ENCODE measurements at places on chromosomes 16 and 17.

DNA sequence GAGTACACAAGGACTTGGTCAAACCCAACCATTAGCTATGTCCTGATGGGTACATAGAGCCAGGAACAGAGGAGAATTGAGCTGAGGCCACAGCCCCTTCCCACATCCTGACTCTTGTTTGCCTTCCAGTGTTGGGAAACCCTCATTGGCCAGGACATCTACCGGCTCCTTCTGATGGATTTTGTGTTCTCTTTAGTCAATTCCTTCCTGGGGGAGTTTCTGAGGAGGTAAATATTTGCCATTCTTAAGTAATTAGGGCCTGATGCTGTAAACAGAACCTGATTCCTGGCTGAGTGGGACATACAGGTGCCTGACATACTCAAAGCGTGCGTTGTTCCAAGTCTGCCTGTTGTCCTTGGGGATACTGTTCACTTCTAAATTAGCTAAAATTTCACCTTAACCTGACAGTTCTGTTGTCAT lies 42.6 kb downstream of the GDE1 start:
- no peak for DNase-seq

- no peak for DNase-seq
Observed at GRCh38 chr17:17500999-17501605, 4.9 kb upstream of the RASD1 start.

GRCh38 chr16:67528870-67529581 lies 397 bp downstream of the RIPOR1 start:
- no peak for DNase-seq

DNA sequence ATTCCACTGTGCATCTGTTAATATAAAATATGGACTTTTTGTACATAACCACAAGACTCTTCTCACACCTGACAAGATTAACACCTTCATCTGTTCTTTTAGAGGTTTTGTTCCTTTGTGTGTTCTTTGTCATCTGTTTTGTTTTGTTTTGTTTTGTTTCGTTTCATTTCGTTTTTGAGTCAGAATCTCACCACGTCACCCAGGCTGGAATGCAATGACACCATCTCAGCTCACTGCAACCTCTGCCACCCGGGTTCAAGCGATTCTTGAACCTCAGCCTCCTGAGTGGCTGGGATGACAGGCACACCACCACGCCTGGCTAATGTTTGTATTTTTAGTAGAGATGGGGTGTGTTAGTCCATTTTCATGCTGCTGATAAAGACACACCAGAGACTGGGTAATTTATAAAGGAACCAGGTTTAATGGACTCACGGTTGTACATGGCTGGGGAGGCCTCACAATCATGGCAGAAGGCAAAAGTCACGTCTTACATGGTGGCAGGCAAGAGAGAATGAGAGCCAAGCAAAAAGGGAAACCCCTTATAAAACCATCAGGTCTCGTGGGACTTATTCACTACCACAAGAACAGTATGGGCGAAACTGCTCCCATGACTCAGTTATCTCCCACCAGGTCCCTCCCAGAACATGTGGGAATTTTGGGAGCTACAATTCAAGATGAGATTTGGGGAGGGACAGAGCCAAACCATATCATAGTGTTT lies 22.3 kb downstream of the C16orf90 start:
- DNase-seq = no peak

- no peak for DNase-seq
Observed at GRCh38 chr17:59370593-59371299, 39.3 kb downstream of the YPEL2 start.

DNA sequence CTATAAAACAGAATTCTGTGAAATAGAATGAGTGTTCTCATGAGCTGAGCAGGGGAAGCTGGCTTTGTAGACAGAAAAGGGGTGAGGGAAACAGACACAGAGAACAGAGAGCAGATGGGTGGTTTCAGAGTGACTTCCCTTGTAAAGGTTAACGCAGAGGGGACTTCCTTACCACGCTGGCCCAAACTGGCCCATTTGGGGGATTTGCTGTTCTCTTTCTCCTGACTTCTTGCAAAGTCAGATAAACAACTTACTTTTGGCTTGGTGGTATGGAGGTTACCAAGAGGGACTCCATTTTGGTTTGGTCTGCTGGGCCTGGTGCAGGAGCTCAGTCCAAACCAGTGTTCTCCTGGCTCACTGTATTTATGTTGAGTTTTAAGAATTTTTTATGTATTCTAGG lies 48.4 kb downstream of the SEC14L1 start:
- DNase-seq = no peak

GRCh38 chr17:28988475-28988874 lies 17.4 kb downstream of the SEZ6 start:
- no peak for DNase-seq

GRCh38 chr17:29125651-29126050 lies 54.5 kb downstream of the MYO18A start:
- DNase-seq = no peak

- DNase-seq = no peak
Observed at GRCh38 chr16:68607443-68607842, 37.7 kb upstream of the CDH3 start.

GRCh38 chr16:82329504-82330192 lies 159.6 kb upstream of the MPHOSPH6 start:
- DNase-seq = no peak

- no peak for DNase-seq
Observed at GRCh38 chr17:48510761-48511604, 19.8 kb downstream of the HOXB1 start.

GRCh38 chr16:65641049-65641761 lies 519.3 kb upstream of the CDH11 start:
- no peak for DNase-seq

- DNase-seq = no peak
Observed at GRCh38 chr16:31022544-31023251, 10.7 kb upstream of the STX4 start.

GRCh38 chr17:16938496-16939207 lies 33.3 kb downstream of the TNFRSF13B start:
- no peak for DNase-seq

GRCh38 chr17:60435244-60436167 lies 13.2 kb downstream of the CHCT1 start:
- DNase-seq = no peak

DNA sequence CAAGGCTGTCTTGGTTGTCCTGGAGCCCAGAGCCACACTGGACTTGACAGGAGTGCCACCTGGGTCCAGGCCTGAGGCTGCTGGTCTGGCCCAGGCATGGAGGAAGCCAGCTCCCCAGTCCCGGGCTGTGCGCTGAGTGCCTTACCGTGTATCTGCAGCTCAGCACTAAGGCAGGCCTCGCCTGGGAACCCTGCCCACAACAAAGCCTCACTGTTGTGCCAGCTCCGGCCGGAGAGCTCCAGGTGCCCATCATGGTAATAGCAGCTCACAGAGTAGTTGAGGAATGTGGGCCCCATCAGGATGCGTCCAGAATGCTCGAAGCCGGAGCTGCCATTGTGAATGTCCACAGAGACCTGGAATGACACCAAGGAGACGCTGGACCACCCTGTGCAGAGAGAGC lies 72.2 kb downstream of the RMI2 start:
- DNase-seq = no peak

DNA sequence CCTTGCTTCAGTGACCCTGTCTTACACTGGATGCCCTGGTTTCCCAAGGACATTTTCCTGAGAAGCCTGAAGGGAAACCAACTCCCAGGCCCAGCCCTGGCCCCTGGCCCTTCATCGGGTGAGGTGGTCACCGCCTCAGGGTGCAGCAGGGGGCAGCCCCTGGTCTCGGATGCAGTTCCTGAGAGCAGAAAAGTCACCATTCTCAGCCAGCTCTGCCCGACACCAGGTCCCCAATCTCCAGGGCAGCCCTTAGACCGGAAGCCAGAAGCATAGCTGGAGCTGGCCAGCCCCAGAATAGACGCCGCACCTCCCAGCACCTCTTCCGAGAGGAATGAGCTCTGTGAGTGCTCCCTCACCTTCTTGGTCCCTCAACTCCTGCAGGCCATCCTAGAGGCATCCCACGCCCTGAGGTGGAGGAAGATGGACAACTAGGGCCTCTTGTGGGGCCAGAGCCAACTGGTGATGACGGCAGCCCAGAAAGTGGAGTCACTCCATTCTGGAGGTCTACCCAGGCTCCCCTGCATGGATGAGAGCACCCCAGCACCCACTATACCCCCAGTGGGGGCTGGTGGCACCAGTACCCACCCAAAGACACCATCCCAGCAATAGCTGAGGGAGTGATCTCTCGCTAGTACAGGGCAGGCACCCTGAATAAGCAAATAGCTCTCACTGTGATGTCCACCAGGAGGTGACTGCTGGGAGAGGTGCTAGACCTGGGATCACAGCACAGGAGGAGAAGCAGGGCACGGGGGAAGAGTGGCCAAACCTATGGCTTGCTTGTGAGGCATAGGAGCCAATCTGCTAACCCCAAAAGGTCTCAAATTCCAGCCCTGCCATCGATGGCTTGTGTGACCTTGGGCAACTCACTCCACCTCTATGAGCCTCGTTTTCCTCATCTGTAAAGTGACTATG lies 56.2 kb downstream of the TK2 start:
- no peak for DNase-seq

DNA sequence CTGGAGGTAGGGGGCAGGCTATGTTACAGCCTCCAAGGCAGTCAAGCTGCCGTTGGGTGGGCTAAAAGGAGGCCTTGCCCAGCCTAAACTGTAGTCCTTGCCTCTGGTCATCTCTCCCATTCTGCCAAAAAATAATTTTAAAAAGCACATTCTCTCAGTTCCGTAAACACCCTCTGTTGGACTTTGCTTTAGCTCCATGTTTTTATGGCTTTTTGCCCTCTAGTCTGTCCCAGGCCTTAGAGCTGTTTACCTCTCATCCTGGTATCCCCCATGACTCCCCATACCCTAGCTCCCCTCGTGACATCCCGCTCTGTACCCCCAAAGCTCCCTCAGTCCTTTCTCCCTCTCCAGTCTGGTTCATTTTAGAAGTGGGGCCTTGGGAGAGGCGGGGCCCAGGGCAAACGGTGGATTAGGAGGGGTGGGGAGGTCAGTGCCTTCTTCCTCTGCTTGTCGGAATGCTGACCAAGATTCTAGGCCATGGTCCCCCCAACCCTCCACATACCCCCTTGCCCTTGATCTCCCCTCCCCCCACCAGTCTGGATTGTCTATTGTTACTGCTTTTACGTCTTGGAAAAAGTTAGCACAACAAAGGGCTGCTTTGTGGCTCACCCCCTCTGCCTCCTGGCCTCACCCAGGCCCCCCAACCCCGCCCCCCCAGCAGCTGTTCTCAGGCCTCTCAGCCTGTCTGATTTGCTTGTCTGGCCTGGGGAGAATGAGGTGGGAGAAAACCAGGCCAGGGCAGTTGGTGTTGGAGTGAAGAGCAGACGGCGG lies 18.4 kb downstream of the GJD3 start:
- DNase-seq = no peak

DNA sequence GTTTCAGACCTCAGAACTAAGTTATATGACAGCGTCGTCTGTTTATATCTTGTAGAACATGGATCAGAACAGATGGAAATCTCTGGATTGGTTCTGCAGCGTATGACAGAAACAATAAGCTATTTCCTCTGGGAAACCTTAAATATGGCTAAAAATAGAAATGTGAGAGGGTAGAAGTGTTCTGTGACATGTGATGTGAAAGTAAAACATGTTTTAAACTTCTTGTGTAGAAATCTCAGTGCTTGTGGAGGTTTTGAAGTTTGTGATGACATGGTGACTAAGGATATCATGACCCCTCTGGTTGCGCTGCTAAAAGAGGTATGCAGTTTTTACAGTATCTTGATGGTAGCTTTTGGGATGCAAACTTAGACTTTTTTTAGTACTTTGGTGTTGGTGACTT lies 2.8 kb downstream of the HEATR3 start:
- DNase-seq = no peak

- no peak for DNase-seq
Observed at GRCh38 chr17:1197781-1198490, 18.2 kb upstream of the ABR start.

DNA sequence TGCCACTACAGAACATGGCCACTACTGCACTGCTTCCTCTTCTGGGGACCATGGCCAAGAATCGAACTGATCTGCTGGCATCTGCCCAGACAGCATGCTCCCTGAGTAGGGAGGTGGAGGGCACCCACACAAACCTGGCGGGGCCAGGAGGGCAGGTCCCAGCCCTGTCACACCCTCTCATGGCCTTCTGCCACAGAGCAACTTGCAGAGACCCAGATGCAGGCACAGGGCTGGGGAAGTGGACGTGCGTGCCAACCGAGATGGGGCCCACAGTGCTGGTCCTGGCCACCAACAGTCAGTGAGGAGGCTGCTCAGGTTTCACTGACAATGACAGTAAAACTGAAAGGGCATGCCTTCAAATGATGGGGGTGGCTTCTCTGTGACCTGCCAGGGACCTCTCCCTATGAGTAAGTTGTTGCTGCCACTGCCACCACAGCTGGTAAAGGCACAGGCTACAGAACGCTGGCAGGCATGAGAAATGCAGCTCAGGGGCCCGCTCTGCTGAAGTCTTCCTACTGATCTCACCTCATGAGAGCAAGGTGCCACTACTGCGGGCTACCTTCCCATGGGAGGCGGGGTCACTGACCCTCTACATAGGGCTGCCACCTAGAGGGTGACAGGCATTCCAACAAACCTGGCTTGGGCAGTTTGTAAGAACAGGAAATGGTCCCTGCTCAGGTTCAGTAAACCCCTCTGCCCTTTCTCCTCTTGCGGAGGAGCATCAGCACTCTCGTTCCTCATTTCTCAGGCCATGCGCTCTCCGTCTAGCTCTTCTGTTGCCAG lies 15.5 kb downstream of the HIC1 start:
- no peak for DNase-seq

DNA sequence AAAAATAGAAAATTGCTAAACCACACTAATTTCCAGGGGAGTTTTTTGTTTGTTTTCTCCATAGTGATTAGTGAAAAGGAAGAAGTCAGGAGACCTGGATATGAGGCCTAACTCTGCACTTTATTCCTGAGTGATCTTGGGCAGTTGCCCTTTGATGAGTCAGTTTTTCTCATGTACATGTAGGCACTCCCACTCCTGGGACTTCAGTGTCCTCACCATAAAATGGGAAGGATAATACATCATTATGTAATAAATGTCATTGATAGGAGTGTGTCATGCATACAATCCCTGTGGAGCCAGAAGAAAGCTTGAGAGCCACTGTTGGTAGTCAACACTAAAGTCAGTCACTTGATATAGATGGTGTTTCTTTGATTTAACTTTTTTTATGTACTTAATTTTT lies 32.5 kb downstream of the WIPF2 start:
- no peak for DNase-seq

- DNase-seq = no peak
Observed at GRCh38 chr17:42953669-42954068, 10.6 kb downstream of the AARSD1 start.
